Glomerular endothelial cell (primary cell): ENCODE measurements at places on chromosomes 7 and 10. TPM values are rescaled to one million over a fixed set of nuclear protein-coding genes. Genes with fewer than 3 reads are reported as not detected.

AKR1C4 gene
- not detected in 2 replicates for total RNA-seq

DNA sequence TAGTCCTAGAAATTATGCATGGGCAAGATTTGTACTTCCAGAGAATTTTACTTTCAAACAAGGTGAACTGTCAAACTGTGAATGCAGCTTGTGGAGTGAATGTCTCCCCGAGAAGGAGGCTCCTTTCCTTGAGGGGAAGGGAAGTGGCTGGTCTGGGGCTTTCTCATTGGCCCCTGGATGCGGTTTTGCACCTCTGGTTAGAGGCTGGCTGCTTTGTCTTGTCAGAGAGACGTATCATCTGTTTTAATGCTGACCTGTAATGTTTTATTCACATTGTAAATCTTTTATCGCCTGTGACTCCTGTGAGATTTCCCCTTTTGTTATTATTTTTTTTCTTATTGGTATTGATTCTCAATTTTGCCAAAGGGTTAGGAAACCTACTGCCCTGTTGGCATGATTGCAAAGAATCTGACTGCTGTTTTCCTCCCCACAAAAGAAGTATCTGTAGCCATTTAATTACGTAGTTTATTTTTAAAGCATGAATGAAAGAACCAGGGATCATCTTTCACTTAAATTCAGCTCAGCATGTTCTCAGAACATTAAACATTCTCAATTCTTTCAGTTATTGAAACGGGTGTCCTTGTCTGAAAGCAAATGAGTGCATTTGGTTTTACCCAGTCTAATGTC, 238.3 kb upstream of the NFE2L3 start:
- no peak for DNase-seq

DNA sequence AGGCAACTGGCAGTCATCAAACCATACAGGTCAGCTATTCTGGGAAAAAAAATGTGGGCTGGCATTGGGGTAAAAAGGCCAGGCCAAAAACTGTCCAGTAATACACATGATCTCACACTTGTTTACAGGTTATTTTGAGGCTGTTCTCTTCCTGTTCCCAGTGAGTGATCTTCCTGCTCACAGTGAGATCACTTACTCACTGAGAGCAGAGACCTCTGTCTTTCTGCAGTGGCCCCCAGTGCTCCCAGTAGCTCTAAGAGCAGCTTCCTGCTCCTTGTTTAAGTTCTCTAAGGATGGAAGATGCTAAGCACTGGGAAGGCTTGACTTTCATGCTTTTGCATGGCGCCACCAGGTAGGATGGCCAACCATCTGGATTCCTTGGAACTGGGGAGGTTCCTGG, 93.5 kb upstream of the KIAA1217 start:
- peak; percentile 29 for DNase-seq

DNA sequence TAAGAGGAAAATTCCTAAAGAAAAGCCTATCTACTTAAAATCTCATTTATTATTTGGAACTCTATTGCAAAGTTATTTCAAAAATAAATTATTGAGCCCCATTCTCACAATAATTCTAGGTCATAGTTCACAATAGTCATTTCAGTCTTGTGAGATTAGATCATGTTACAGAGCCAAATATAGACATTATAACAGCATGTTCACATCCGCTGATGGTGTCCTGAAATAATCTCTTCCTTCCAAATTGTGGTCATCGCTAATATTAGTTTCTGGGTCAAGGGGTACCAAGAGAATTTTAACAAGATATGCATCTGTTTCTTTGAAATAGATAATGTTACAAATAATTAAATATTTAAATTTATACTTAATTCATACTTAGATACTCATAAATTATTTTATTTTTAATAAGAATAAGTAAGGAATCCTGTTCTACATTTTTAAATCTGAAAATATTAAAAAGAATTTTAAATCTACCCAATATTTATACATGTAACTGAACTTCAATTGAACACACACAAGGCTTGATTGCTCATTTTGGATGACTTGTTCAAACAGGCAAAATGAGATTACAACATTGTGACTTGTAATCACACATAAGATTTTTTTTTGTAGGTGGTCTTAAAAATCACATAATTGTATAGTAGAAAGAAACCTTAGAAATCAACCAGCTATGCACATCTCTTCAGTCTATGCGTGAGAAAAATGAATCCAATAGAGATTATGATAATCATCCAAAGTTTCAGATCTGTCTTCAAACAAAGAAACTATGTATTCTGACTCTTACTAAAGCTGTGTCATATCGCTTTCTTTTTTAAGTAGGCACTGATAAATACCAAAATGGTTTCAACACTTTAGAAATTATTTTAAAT, 13.1 kb downstream of the GNAT3 start:
- no peak for DNase-seq

IL2RA gene
- total RNA-seq: not detected in 2 replicates

DNAJC12 gene
- 1.9 and 2.0 TPM in 2 replicates for total RNA-seq

- DNase-seq: no peak
These were observed 492.2 kb downstream of the CCSER2 start for GRCh38 chr10:84820596-84820995.

DNA sequence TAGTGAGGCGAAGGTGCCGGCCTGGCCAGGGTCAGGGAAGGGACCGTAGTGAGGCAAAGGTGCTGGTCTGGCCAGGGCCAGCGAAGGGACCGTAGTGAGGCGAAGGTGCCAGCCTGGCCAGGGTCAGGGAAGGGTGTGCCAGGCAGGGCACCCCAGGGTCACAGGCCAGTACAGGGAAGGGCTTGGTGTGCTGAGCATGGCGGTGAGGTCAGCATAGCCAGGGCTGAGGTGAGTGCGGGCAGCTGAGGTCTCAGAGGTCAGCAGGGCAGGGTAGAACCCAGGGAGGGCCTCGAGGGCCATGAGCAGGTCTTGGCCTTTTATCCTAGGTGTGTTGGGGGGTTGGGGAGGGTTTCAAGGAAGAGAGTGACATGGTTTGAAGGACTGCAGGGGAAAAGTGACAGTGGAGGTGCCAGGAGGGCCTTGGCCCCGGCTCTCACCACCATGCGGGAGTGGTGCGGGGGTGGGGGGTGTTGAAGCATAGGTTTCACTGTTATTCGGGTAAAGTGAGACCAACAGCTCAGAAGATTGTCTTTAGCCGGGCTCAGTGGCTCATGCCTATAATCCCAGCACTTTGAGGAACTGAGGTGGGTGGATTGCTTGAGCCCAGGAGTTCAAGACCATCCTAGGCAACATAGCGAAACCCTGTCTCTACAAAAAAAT, 93.3 kb downstream of the CHST15 start:
- DNase-seq: no peak

GRCh38 chr7:1844336-1844950, 174.4 kb downstream of the ELFN1 start:
- DNase-seq: no peak

MRC1 gene
- 10.6 and 23.8 TPM in 2 replicates for total RNA-seq

GRCh38 chr10:69757206-69757552, 44.5 kb upstream of the COL13A1 start:
- no peak for DNase-seq

- no peak for DNase-seq
These were observed 124.4 kb downstream of the ST7 start for GRCh38 chr7:117077658-117078057.

NPFFR1 gene
- total RNA-seq: not detected in 2 replicates

- no peak for DNase-seq
These were observed 8.3 kb upstream of the TMEM168 start for GRCh38 chr7:112798274-112799159.

DNA sequence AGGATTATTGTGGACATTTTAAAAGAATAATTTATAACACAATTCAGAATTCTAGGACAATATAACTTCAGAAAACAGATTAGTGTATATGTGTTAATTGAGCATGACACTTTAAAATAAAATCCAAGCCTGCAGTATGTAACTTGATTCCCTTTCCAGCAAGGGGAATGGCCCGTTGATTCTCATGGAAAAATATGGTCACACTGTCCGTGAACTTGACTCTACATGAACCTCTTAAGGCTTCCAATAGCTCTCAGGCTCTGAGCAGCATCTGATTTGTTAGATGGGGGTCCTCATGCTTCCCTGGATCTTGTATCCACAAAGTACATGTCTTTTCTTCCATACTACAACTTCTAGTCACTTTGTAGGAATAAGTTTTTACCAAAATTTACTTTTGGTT, 85.5 kb upstream of the AKR1E2 start:
- no peak for DNase-seq

DNA sequence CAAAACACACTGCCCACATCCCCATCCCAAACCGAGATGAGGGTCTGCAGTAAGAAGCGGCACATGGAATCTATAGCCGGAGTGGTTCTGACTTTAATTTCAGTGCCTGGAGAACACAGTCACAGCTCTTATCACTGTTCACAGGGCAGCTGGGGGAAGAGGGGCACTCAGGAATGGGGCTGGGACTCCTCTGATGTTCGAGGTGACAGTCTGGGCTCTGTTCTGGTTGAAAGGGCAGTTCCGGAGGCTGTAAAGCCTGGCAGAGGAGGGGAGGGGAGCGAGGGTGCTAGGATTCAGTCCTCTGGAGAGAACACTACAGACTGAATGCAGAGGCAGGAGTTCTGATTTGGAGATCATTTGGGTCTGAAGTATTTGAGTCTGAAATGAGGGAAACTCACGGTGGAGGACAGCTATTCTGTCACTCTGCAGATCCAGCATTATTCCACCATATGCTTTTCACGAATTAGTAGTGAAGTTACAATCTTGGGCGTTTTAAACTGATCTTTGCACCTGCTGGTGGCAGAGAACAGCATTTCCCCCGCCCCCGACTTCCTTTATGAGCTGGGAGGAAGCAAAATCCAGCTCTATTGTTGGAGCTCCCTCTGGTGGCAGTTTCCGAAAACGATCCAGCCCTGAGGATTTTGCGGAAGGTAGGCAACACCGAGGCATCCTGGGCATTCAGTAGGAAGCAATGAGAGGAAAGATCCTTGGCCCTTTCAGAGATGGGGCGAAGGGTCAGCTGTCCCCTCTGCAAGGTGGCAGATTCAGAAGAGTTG, 22.7 kb upstream of the KCNK18 start:
- no peak for DNase-seq

CYP17A1 gene
- total RNA-seq: not detected in 2 replicates

LRRC17 gene
- total RNA-seq: 34.6 and 71.4 TPM in 2 replicates

GRCh38 chr7:152989889-152990380, 230.4 kb downstream of the ACTR3B start:
- no peak for DNase-seq

- no peak for DNase-seq
These were observed 413.8 kb downstream of the KCNMA1 start for GRCh38 chr10:77223526-77224460.

GRCh38 chr10:17431871-17432311, 22.5 kb downstream of the ST8SIA6 start:
- DNase-seq: no peak
